Colonic mucosa (tissue), 4 donors: ENCODE measurements at places on chromosomes 11 and 22. TPM values are rescaled to one million over a fixed set of nuclear protein-coding genes. Genes with fewer than 3 reads are reported as not detected.

The CLMP gene
- total RNA-seq, result 3.3 TPM

GRCh38 chr22:50671641-50672040, 982 bp upstream of the SHANK3 start:
- H3K36me3 ChIP-seq, result no peaks in the 10 kb centered on the region
- DNase-seq, result no peak
- H3K4me3 ChIP-seq, result no peak overlapping the region
- H3K27me3 ChIP-seq, result peaks cover 19% of the 10 kb centered on the region

GRCh38 chr22:22076932-22077703, 94.5 kb upstream of the TOP3B start:
- H3K27ac ChIP-seq, result no peak overlapping the region
- no peaks in the 10 kb centered on the region for H3K36me3 ChIP-seq
- no peak for DNase-seq
- H3K4me1 ChIP-seq, result no peaks in the 10 kb centered on the region
- no peaks in the 10 kb centered on the region for H3K27me3 ChIP-seq

GRCh38 chr11:73359930-73360742, 16.1 kb upstream of the RELT start:
- no peak overlapping the region for H3K27ac ChIP-seq
- peaks cover 4% of the 10 kb centered on the region for H3K36me3 ChIP-seq
- H3K4me3 ChIP-seq, result no peak overlapping the region
- no peak for DNase-seq

DNA sequence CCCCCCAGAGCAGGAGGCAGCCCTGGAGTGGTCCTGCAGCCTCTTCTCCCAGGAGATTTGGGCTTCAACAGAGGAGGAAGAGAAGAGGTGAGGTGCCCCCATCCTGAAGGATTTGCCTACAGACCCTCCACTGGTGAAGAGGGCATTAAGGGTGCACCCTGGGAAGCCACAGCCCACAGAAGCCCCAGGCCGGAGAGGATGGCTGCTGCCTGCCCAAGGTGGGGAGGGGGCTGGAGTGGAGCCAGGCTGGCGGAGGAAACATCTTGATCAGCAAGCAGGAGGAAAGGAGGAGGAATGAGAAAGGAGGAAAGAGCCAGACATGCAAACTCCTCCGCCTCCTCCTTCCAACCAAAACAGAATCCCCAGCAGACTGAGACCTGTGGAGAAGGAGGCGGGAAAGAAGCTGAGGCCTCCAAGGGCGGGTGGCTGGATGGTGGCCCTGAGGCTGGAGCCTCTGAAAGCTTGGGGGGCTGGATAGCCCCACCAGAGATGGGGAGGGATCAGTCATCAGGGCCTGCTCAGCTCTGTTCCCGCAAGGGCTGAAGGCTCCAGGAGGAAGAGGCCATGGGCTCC, 31.3 kb downstream of the ARRB1 start:
- DNase-seq, result no peak
- no peaks in the 10 kb centered on the region for H3K27me3 ChIP-seq
- no peak overlapping the region for H3K4me3 ChIP-seq
- H3K27ac ChIP-seq, result peak overlapping the region; percentile 88
- no peaks in the 10 kb centered on the region for H3K36me3 ChIP-seq
